ENCODE measurements at places on chromosomes 1 and 21. TPM values are rescaled to one million over a fixed set of nuclear protein-coding genes. Genes with fewer than 3 reads are reported as not detected.

NMNAT2 gene
- polyA plus RNA-seq: 12.3 TPM

CYP2J2 gene
- 11.3 TPM for polyA plus RNA-seq

LIPI gene
- polyA plus RNA-seq: not detected

MROH7 gene
- 0.32 TPM for polyA plus RNA-seq

FCGR3A gene
- 11.9 TPM for polyA plus RNA-seq

LRRC53 gene
- polyA plus RNA-seq: not detected

RRP15 gene
- 2.9 TPM for polyA plus RNA-seq

CFAP107 gene
- polyA plus RNA-seq: not detected

DNA sequence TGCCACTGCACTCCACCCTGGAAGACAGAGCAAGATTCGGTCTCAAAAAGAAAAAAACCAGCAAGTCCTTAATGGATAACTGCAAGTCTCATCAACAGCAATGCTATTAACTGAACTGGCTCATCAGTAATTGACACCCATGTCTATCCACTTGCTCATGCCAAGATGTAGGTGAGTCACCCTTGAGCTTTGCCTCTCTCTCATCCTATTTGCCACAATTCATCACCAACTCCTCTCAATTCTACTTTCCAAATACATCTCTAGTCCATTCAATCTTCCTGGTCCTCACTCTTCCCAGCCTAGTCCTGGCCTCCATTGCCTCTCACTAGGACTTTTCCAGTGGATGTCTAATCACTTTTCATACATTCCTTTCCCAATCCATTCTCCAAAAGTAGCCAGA is 103.7 kb upstream of the PRMT6 start:
- DNase-seq: no peak

- DNase-seq: peak; percentile 54
These were observed 407 bp downstream of the WNT4 start for GRCh38 chr1:22142315-22143064.

GRCh38 chr1:180246579-180246978 is 16.5 kb downstream of the LHX4 start:
- DNase-seq: no peak

GRCh38 chr1:109728870-109729269 is 12.0 kb downstream of the GSTM3 start:
- DNase-seq: no peak

GRCh38 chr1:3903141-3904005 is 3.3 kb upstream of the C1orf174 start:
- no peak for DNase-seq

- peak; percentile 51 for DNase-seq
These were observed 158.9 kb upstream of the COA6 start for GRCh38 chr1:234214129-234214910.

DNA sequence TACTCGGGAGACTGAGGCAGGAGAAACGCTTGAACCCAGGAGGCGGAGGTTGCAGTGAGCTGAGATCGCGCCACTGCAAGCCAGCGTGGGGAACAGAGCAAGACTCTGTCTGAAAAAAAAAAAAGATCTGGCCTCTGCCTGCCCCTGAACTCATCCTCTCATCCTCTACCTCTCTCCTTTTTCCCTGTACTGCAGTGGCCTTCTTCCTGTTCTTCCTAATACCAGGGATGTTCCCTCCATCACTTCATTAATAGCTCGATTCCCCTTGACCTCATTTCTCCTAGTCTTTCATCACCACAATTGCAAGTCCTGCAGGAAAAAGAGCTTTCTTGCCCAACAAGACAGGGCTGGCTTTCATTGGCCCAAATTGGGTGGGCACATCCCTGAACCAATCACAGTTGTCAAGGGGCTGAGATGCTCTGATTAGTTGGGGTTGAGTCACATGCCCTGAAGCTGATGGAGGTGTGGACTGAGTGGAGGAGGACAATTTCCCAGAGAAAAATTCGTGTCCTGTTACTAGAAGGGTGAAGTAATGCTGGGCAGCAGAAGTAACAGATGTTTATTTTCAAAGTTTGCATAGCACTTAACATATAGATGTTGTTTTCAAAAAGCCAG is 86.8 kb upstream of the PUM1 start:
- peak; percentile 30 for DNase-seq

GRCh38 chr21:34670220-34670961 is 1.6 kb downstream of the CLIC6 start:
- peak; percentile 28 for DNase-seq

DNA sequence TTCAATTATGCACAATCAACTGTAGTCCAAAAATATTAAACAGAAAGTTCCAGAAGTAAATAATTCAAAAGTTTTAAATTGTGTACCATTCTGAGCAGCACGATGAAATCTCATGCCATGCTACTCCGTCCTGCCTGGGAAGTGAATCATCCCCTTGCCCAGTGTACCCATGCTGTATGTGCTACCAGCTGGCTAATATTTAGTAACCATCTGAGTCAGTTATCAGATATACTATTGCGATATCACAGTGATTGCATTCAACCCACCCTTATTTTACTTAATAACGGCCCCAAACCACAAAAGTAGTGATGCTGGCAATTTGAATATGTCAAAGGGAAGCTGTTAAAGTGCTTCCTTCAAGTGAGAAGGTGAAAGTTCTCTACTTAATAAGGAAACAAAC is 56.2 kb downstream of the EVI5 start:
- DNase-seq: no peak

GRCh38 chr21:37551993-37552355 is 185.4 kb downstream of the DYRK1A start:
- DNase-seq: no peak

DNA sequence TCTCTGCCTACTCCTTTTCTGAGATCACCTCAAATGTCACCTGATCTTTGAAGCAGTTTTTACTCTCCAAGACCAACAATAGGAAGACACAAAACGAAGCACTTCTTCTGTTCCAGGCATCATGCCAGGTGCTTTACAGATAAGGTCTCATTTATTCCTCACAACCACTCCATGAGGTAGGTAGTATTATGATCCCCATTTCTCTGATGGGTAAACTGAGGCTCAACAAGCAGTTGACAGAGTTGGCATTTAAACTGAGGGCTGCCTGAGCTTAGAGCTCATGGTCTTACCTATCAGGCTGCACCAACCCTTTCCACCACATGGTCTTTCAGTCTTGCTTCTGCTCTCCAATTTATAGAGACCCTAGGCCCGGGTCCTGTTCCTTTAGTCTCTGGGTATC is 147.2 kb upstream of the JUN start:
- DNase-seq: no peak

DNA sequence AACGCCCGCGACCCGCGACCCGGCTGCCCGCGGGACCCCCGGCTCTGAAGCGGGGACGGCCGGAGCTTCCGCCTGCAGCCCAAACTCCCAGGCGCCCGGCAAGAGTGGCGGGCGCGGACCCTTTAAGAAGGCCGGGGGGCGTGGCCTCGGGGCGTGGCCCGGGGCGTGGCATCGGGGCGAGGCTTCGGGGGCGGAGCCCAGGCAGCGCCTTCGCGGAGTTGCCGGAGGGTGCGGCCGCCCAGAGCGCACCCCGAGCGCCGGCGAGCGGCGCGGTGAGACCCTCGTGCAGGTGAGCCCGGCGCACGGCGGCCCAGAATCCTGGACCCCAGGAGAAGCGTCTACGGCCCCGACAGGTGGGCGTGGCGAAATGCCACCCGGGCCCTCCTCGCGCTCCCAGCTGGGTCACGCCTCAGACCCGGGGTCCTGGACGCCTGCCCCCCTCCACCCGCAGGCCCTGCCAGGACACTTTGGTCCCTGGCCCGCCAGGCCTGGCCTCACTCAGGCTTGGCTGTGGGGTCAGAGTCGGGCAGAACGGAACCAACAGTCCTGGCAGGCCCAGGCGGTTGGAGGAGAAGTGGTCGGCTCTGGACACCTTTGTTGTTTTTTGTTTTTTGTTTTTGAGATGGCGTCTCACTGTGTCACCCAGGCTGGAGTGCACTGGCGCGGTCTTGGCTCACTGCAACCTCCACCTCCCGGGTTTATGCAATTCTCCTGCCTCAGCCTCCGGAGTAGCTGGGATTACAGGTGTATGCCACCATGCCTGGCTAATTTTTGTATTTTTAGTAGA is 14.4 kb downstream of the RNF223 start:
- peak; percentile 86 for DNase-seq

DNA sequence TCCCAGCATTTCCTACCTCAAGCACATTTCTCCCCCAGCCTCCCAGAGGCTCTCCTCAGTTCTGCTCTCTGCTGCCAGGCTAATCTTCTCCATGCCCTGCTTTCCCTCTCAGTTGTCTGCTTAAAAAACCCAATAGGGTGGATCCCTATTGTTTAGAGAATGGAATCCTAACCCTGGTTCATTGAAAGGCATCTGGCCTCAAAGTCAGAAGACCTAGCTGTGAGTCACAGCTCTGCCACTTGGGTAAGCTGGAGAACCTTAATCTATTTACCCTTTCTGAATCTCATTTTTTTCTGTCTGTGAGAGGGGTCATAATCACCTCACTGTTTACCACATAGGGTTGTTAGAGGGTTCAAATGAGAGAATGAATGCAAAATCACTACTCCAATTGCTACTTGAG is 12.5 kb upstream of the MYOC start:
- DNase-seq: no peak

DNA sequence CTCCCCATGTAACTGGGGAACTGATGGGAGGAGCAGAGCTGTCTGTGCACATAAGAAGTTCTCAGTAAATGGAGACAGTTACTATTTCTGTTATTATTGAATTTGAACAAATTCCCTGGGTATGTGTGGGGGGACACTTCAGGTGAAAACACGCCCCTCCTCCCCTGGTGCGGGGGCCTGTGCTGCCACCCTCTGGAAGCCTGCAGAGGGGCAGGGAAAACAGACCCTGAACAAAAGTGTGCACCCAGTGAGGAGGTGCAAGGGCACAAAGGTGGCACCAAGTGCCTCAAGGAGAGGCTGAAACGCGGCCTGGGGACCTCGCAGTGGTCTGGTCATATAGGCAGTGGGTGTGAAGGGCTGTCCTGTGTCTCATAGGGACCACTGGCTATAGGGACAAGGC is 18.2 kb upstream of the NADK start:
- no peak for DNase-seq

DNA sequence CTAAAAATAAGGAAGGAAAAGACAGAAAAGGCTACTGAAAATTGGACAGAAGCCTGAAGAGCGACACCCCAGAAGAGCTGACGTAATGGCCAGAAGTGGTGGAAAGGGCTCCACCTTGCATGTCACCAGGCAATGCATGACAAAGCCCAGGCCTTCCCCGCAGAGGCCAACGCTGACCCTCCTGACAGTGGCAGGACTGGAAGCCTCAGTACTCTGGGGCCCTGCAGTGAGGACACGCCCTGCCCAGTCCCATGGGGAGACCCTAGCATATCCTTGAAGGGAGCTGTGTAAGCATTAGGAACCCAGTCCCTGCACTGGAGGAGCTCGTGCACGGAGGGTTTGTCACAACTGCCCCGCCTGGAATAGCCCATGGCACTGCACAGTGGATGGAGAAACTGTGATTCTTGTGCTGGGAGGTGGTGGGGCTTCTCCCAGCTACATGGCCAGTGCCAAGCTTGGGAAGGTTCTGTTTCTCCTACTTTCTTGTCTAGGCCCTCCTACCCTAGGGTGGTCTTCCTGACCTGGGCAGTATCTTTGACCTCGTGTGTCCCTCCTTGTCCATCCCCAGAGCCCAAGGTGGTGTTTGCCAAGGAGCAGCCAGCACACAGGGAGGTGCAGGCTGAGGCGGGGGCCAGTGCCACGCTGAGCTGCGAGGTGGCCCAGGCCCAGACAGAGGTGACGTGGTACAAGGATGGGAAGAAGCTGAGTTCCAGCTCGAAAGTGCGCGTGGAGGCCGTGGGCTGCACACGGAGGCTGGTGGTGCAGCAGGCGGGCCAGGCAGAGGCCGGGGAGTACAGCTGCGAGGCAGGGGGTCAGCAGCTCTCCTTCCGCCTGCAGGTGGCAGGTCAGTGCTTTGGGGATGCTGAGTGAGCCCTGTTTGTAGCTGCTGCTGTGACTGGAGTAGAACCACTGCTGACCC is 60.4 kb downstream of the OBSCN start:
- DNase-seq: no peak

All from brain (organoid and tissue), 16 donors.